Activated gamma-delta T cell treated with anti-CD3 and anti-CD28 coated beads, Interleukin-2, amount 50 U/mL, for 16 hours (primary cell): ENCODE measurements at places on chromosomes 7 and 10.

DNA sequence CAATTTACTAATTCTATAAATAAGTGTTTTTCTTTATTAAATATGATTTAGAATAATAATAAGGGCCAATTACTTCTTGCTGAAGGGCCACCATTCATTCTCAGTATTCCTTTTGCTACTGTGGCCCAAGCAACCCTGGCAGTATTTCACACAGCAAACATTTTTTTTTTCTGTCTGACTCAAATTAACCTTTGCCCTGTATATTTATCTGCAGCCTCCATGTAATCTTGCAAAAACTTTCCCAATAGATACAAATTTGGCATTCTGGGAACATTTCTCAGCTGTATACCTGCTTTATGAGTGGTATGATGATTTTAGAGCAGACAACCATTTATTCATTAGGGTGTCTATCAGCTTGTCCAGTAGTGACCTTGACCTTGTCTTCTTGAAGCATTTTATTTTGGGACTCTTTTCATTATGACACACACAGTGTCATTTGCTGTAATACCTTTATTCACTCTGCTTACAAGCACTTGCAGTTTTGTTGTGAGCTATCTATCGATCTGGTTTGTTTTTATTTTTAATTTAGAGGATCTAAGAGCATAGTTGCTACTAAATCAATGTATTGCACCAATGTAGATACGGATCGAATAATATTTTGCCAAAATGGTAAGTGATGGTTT, 159.7 kb upstream of the PLXDC2 start:
- no peak for DNase-seq

DNA sequence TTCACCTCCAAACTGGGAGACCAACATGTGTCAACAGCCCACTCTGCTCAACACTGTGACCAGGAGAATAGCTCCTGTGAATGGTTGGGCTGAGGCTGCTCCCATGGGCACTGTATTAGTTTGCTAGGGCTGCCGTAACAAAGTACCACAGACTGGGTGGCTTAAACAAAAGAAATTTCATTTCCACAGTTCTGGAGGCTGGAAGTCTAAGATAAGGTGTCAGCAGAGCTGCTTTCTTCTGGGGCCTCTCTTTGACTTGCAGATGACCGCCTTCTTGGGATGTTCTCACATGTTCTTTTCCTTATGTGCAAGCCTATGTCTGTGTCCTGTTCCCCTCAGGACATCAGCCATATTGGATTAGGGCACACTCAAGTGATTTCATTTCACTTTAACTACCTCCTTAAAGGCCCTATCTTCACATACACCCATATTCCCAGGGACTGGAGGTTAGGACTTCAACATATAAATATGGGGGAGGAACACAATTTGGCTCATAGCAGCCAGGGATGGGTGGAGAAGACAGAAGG, 90.3 kb downstream of the CPED1 start:
- DNase-seq, result no peak

DNA sequence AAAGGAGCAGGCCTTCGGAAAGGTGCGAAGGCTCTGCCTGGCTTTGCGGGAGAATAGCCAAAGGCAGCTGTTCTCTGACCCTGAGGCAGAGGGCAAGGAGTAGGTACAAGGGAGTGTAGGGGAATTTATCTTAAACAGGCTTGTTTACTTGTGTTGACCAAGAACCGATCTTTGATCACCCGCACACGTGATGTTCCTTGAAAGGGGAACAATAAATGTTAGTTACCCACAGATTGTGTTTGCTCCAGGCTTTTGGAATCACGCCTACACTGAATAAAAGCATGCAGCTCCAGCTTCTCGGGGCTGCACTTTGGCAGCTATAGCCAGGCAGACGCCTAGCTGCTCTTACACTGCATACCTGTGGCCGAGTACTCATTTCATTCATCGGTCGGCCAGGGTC, 420.8 kb downstream of the PHF14 start:
- DNase-seq, result no peak

GRCh38 chr10:93465806-93466675, 16.1 kb downstream of the MYOF start:
- no peak for DNase-seq

- DNase-seq, result no peak
Observed at GRCh38 chr7:30907527-30908267, 4.0 kb upstream of the AQP1 start.

DNA sequence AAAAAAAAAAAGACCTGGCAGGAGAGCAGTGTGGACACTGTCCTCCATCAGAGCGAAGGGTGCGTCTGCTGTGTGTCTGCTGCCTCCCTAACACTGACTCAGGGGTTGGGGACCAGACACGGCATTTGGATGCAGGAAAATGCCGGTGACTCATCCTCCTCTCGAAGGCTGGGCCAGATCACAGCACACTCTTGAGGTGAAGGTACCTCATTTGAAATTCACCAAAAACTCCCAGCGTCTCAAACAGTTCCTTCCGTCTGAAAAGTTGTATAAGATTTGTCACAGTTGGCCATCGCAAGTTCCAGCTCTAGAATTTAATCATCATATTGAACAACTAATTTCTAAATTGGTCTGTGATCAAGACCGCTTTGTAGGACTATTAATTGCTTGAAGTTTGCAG, 118.1 kb upstream of the LYZL2 start:
- DNase-seq, result no peak

DNA sequence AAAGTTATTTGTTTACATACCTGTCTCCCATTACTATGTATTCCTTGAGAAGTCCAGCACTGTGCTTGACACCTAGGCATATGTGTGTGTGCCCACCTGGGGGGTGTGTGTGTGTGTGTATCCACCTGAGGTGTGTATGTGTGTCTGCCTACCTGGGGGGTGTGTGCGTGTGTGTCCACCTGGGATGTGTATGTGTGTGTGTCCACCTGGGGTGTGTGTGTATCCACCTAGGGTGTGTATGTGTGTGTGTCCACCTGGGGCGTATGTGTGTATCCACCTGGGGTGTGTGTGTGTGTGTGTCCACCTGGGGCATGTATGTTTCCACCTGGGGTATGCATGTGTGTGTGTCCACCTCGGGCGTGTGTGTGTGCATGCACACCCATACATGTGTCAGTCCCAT, 603.5 kb downstream of the PHTF2 start:
- no peak for DNase-seq

GRCh38 chr10:28400681-28401080, 97.8 kb upstream of the MPP7 start:
- DNase-seq, result no peak

GRCh38 chr10:128599030-128599429, 472.8 kb upstream of the MKI67 start:
- DNase-seq, result no peak

DNA sequence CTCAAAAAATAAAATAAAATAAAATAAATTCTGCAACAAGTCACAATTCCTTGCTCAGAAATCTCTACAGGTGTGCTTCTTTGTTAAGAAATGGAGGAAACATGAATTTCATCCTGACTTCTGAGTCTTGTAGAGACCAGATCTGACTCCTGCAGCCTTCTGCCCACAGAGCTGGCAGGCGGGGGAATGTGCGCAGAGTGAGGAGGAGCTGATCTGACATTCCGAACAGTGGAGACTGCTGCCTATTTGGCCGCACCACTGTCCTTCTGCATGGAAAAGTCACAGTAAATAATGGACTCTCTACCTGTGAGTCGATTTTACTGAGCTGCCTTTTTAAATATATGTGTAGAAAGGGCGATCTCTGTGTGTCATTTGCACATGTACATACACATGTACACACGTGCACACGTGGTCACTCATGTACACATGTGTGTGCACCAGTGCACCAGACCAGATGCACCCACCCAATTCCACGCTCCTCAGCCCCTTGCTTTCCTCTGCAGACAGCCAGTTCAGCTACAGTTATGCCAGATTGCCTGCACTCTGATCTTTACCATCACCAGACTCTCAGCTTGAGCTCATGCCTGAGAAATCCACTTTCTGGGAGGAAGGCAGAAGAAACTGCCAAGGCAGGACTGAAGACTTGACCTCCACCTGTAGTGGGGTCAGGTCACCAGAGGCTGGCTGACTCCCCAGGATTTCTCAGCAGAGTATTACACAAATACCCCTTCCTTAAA, 54.9 kb downstream of the IKZF1 start:
- DNase-seq, result no peak

DNA sequence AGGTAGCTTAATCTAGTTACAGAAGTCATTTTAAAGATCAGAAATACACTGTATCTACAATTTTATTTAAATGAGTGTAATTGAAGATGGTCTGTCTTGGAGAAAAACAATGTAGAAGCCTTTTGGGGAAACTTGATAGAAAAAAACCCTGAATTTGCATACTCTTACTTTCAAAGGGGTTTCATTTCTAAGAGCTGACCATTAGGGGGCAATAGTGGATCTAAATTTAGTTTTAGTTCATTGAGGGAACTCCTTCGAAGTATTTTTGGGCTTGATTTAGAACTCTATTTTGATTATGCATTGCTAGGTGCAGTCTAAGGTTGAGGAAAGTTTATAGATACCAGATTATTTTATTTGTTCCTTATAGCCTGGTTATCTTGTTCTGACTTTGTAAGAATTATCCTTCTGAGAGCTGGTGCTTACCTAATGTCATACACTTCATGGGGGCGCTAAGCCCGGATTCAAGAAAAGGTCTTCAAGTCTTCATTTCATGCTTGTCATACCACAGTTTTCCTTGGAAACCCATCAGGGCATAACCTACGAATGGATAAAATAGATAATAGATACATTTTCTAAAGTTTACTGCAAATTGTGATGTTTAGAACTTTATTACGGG, 69.1 kb upstream of the MXI1 start:
- no peak for DNase-seq

DNA sequence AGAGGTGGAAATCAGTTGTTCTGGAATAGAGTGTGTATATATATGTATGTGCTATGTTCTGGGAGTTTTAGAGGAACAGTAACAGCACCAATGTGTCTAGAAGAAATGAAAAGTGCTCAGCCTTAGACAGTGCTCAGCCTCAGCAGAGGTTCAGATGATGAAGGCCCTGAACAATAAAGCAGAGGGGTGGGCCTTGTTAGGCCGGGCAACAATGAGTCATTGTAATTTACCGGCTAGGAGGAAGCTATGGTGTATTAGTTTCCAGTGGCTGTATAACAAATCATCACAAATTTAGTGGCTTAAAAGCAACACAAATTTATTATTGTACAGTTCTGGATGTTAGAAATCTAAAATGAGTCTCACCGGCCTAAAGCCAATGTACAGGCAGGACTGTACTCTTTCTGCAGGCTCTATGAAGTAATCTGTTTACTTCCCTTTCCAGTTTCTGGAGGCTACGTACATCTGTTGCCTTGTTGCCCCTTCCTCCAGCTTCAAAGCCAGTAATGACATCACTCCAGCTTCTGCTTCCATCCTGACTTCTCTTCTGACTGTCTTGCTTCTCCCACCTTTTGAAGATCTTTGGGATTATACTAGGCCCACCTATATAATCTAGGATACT, 84.6 kb downstream of the CH25H start:
- no peak for DNase-seq

DNA sequence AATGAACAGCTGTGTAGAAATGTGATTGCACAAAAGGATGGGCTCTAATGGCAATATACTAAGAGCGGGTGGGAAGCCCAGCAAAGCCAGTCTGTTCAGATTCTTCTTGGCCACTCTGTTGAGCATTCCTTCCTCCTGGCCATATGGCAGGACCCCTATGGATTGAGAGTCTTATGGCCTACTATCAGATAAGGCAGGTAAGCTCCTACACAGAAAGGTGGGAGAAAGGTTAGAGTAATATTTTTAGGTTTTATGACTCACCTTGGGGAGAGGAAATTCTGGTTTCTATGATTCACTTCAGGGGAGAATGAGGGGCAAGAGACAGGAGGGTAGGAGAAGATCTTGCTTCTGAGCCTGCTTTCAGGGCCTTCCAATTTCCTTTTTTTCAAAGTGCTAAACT, 15.1 kb upstream of the AKR1B10 start:
- DNase-seq, result no peak

DNA sequence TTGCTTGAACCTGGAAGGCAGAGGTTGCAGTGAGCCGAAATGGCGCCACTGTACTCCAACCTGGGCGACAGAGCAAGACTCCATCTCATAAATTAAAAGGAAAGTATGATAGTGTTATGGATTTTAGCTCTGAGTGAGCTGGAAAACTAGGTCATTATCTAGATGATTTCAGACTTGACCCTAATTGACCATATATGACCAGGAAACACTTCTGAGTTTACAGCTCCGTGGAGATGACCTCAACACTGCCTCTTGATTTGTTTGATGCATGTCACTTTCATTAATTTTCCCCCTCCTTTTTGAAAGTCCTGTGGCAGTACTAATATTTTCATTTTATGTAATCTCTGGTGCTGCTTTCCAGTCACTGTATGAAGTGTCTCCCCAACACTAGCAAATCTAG, 7.8 kb upstream of the SEC61A2 start:
- no peak for DNase-seq

- no peak for DNase-seq
Observed at GRCh38 chr10:123462756-123463155, 203.4 kb upstream of the GPR26 start.

- DNase-seq, result no peak
Observed at GRCh38 chr7:70069977-70070376, 471.7 kb downstream of the AUTS2 start.

GRCh38 chr10:130654726-130655125, 518.5 kb downstream of the GLRX3 start:
- no peak for DNase-seq

DNA sequence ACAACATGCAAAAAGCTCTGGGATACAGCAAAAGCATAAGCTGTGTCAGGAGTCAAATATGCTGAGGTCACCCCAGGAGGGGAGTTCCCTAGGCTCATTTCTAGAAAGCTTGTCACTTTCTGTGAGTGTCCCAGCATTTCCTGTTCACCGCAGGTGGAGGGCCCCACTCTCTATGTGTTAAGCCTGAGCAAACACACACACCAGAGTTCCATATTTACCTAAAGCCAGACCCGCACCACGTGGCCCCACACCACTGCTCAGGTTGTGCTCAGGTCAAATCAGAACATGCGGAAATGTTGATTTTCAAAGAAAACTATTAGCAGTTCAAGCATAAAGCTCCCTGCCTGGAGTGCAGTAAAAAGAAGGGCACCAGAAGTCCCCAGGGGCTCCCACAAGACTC, 259.6 kb upstream of the PPP2R2D start:
- DNase-seq, result no peak

GRCh38 chr7:157568106-157568769, 231.4 kb downstream of the DNAJB6 start:
- no peak for DNase-seq

DNA sequence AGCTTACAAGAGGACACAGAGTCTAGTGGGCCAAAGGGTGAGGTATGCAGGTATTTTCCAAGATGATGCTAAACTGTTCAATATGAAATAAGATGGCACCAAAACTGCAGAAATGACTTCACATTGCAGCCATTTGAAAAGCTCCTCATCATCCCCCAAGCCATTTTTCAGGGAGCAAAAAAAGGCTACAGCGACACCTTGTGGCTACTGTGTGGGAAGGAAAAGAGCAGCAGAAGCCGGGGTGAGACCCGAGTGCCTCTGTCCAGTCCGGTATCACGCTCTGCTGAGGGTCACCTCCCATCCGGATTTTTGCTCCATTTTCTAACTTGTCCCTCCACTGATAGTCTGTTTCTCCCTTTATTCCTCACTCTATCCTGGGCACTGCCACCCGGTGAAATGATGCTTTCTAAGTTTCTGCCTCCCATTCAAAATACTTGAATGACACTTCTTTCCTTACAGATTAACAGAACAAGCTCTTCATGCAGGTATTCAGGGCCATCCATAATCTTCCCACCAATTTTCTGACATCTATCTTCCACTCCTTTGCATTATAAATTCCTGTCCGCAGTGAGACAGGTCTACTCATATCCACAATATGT, 220.2 kb downstream of the DGKI start:
- no peak for DNase-seq

GRCh38 chr10:106991091-106991490, 173.4 kb downstream of the SORCS1 start:
- DNase-seq, result no peak

- DNase-seq, result no peak
Observed at GRCh38 chr7:18425227-18425626, 70.3 kb upstream of the HDAC9 start.

- no peak for DNase-seq
Observed at GRCh38 chr7:45689797-45690761, 115.9 kb downstream of the ADCY1 start.
